ENCODE measurements at places on chromosomes 12 and 14. TPM values are rescaled to one million over a fixed set of nuclear protein-coding genes. Genes with fewer than 3 reads are reported as not detected.

The C14orf119 gene
- total RNA-seq = 3.9 TPM

The ADAM20 gene
- 0.22 TPM for total RNA-seq

The NELL2 gene
- total RNA-seq = 142 TPM

The PLEKHG3 gene
- total RNA-seq = 13.3 TPM

The PTPN6 gene
- total RNA-seq = 79.0 TPM

The FRMD6 gene
- 1.4 TPM for total RNA-seq

The GIT2 gene
- total RNA-seq = 68.6 TPM

The ACAD10 gene
- total RNA-seq = 15.8 TPM

The PNP gene
- total RNA-seq = 73.6 TPM

The MYH6 gene
- total RNA-seq = not detected

The GLTP gene
- total RNA-seq = 25.2 TPM

The B4GALNT3 gene
- total RNA-seq = 1.8 TPM

The RAD51AP1 gene
- 0.93 TPM for total RNA-seq

The PLBD1 gene
- 1.3 TPM for total RNA-seq

The RBM23 gene
- total RNA-seq = 87.9 TPM

The WNT1 gene
- total RNA-seq = 2.7 TPM

The EIF2B1 gene
- total RNA-seq = 37.3 TPM

The RERG gene
- total RNA-seq = not detected

The GSG1 gene
- total RNA-seq = not detected

The PSMB5 gene
- 24.5 TPM for total RNA-seq

The RNU4-1 gene
- total RNA-seq = 913 TPM

The IL22 gene
- total RNA-seq = not detected

All from CD4-positive, alpha-beta T cell (primary cell).